ENCODE measurements at places on chromosomes 7 and 10.

DNA sequence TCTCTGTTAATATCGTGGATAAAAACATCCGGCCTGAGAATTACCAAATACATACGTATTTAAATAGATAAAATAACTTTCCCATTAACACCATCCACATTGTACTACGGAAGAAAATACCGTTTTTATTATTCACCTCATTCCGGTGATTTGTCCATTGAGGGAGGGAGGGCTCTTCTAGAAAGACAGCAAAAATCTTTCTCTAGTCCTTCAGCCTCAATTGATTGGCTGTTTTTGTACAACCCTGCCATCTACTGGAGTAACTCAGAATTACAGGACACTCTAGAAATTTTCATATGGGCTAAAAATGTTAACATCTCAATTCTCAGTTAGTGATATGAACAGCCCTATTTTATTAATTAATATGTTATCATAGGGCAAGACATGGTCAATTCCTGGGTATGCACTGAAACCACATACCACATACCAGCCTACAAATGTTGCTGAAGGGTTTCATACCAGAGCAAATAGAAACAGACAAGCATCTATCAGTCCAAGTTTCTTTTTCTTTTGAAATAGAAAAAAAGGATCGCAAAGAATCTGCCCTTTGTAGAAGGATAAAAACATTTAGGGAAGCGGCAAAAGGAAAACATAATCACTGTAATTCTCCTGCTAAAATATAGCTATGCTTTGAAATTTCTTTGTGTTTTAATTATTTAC is 55.8 kb upstream of the CDCA7L start:
- DNase-seq: peak; percentile 70

DNA sequence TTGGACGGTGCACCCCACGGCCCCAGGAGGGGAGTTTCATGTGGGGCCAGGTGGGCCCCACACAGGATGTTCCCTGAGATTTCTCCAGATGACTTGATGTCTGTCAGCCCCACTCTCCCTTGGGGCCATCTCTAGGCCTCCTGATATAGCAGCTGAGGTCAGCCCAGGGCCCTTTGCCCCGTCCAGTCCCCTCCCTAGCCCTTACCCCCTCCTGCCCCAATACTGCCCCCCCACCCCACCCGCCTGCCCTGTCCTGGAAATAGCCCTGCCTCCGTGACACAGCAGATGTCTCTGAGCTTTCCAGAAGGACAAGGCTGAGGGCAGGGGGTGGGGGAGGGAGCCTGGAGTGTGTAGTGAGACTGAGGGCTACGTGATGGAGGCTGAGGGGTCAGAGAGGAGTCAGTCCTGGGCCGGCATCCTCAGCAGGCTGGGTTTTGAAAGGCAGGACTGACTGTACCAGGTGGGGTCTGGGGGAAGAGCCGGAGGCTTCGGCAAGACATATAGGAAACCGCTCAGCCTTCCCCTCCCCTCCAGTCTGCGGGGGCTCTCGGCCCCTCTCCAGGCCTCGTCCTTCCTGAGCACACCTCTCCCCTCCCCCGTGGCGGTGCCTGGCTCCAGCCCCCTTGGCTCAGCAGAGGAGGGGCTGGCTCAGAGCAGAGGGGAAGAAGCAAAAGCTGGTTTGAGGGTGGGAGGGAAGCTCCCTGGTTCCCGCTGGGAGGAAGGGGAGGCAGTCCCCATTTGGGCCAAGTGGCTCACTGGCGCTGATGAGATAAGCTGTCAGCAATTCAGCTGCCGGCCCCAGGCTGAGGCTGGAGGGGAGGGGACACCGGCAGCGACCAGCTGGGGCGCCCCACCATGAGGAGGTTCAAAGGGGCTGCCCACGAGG is 2.0 kb downstream of the FLNC start:
- DNase-seq: no peak

GRCh38 chr10:97230146-97230545 is 44.4 kb upstream of the SLIT1 start:
- DNase-seq: no peak

DNA sequence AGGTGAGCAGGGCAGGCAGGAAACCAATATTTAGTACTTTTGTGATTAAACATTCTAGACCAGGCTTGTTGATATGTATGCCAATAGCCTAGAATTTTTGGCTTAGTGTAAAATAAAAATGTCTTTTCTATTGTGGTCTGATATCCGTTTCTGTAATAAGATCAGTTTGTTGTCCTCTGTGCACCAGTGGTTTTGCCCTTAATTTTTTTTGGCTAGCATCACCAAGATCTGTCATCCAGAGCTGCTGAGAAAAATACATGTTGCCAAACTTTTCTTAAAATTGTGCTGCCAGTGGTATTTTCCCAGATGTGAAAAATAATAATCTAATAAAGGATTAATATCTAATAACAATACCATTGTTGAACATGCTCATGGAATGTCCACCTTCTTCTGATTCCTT is 115.6 kb downstream of the TWIST1 start:
- DNase-seq: no peak

- peak; percentile 67 for DNase-seq
These were observed 89.8 kb upstream of the LRRTM3 start for GRCh38 chr10:66836057-66836456.
